ENCODE measurements at places on chromosomes 11 and 22.

DNA sequence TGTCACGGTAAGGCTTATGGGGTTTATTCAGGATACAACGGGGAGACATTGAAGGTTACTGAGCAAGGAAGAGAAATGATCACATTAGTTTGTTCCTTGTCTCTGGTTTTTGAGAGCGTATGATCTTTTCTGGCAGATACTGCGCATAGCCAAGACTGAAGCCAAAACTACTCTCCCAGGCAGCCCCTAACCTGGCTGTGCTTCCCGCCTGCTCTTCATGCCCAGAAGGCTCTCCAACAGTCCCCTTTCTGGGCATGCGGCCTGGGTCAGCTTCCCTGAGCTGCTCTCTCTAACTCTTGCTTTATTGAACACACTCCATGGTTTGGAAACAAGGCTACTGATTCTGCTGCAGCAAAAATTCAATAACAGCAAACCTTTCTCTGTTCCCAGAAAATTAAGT is 306.6 kb downstream of the BUD13 start:
- no peak for DNase-seq

- DNase-seq = no peak
These were observed 1054.7 kb upstream of the CNTN5 start for GRCh38 chr11:97965849-97966646.

DNA sequence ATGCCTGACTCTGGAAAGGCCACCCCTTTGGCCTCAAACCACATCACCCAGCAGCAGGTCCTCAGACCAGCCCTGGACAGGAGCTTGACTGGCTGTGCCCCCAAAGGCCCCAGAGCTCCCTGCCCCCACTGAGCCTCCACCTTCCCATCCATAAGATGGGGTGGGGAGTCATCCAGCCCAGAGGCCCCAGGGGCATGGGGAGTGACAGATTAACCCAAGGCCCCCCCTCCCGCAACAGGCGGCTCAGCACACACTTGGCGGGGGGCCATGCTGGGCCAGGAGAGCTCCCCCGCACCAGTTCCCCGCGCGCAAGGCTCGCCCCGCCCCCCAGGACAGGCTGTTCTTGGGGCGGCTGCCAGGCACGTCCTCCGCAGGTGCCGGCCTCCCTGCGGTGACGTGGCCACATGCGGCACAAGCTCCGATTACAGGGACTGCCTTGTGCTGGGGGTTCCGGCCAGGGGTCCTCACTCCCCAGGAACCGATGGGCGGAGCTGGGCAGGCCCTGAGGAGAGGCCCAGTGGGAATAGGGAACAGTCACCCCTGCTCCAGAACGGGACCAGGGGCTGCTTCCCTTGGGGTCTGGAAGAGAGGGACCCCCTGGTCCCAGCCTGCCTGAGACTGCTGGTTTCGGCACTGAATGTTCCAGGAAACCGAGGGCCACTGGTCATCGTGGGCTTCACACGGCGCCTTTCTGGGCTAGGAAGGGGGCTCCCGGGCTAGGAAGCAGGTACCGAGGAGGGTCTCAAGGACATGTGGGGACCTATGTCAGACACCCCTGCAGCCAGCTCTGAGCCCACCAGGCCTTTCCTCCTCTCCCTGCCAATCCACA is 5.1 kb upstream of the CDKN1C start:
- no peak for DNase-seq

DNA sequence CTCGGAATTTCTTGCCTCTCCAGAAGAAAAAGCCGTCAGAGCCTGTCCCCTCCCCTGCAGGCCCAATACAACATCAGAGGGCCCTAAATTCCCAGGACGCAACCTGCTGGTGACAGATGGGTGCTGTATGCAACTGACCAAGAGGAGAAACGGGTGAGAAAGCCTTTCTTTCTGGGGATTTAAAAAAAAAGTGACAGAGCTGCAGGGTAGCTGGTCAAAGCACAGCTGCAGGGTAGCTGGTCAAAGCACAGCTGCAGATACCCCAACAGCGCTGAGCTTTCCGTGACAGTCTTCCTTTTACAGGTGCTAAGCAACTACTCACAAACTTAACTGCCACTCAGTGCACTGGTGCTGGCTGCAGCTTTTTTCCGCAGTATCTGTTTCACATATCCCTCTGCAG is 17.8 kb downstream of the AP1B1 start:
- DNase-seq = no peak

DNA sequence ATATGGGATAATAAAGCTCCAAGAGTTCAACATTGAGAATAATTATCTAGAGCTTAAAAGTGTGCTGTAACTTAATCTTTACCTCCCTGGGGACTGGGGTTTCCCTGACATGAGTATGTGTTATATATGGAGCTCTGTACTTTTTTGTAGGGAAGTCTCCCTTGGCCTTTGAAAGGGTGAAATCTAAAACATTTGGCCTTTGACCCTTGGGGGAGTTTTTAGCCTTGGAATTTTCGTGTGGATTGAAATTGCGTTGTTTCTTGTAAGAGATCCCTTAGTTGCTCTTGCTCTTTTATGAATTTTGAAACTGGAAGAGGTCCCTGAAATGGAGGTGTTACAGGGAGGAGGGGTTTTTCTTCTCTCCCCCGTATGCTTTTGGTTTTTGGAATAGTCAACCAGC is 450.0 kb downstream of the NELL1 start:
- DNase-seq = no peak

GRCh38 chr11:126702165-126702720 is 298.3 kb downstream of the KIRREL3 start:
- no peak for DNase-seq

Data from central memory CD4-positive, alpha-beta T cell (primary cell).